LoVo (cell line): ENCODE measurements at places on chromosomes 16 and 17.
A peak's percentile ranks its signal among the peaks of the same experiment; 100 is the strongest.

- no peak for DNase-seq
Measured at GRCh38 chr17:49024523-49024922, 27.3 kb downstream of the IGF2BP1 start.

- no peak for DNase-seq
Measured at GRCh38 chr16:80962879-80963278, 43.8 kb downstream of the CMC2 start.

DNA sequence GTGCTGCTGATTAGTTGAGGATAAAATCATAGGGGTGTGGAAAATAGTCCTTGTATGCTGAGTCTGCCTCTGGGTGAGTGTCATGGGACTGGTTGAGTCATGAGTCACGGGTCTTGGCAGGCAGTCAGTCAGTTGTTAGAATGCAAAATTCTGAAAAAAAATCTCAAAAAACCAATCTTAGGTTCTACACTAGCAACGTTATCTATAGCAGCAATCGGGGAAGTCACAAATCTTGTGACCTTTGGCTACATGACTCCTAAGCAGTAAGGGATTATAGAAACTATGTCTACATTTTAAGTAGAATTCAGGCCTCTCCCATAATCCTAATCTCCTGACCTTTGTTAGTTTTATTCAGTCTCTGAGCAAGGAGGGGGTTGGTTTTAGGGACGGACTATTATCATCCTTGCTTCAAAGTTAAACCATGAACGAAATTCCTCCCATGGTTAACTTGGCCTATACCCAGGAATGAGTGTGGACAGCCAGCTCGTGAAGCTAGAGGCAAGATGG, 18.0 kb upstream of the PMFBP1 start:
- DNase-seq = peak; percentile 4

DNA sequence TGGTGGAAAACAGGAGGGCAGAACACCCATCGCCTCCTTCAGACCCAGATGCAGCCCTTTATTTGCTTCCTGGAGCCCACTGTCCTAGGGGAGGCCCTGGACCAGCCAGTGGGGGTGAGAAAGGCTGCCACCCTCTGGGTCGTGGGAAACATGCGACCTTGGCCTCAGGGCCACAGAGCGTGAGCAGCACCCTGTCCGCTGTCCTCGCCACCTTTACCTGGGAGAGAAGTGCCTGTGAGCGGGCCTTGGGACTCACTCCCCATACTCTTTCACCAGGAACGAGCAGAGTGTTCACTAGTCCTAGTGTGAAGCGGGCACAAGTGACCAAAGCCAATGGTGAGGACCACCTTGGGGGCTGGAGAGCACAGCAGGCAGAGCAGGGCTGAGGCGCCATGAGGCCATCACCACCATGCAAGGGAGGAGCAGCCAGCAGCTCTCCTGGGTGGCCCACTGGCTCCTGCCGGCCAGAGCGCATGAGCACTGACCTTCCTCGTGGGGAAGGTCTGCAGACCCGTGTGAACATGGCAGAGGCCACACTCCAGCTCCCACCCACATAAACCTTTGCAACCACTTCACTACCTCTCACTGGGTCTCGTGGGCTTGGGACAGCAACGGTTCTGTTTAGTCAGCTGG, 8.5 kb downstream of the SMCR8 start:
- no peak for DNase-seq

DNA sequence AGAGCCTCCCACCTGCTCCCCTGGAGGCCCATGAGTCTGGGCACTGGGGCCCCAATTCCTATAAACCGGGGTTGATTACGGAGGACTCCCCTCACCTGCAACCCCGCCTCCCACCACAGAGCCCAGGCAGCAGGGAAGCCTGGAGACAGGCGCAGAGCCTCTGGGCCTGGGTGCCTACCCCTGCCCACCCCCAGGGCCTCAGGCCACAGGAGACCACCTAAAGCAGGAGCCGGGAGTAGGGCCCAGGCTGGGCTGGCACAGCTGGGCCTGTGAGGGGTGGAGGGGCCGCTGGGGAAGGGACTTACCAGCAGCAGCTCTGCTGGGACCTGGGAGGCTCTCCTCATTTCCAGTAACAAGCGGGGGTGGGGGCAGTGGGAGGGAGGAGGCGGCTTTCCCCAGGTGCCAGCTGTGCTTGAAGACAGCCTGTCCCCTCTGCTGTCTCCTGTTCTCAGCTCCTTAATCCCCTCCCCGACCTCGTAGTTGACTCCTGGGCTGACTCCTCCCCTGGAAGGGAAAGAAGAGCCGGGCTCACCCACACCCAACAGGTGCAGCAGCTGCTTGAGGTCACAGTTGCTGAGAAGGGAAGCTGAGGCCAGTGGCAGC, 46.8 kb downstream of the TMEM235 start:
- DNase-seq = no peak

DNA sequence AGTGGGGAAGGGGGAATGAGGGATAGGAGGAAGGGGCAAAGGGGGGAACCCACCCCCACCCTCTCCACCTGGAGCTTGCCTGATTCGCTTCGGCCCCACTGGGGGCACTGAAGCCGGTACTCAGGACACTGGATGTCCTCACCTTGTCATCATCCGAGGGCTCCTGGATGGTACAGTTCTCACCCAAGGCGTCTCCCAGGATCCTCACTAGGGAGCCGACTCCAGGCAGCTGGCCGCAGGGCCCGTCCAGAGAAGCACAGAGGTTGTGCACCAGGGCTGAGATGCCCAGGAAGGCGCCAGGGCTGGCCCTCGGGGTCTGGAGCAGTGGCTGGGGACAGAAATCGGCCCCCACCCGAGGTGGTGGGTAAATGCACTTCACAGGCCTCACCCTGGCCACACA, 92.3 kb downstream of the LITAF start:
- no peak for DNase-seq

DNA sequence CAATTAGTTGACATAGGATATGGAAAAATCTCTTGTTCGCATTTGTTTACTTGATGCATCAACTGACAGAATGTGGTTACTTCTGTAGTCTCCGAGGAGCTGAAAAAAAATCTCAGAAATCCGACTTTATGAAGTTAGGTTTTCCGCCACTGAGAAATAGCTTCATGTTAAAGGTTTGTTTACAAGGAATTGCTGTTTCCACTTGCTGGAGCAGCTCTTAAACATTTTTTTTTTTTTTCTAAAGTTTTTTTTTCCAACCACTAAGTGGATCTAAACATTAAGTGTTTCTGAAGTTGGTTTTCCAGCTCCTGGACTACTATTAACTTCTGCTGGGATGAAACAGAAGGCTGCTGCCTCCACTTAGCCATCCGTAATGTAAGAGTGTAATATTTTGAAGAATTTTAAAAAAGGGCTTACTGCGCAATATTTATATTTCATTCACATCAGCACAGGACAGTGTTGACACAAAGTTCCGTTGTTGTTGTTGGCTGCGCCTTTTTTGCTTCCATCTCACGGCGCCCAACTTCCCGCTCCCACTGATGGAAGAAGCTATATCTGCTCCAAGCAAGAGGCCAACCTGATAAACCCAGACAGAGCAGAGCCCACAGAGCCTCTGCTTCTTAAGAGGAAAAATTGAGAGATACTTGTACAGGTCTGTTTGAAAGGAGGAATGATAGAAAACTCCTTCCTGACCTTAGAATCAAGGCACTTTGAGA, 167.7 kb upstream of the KCNJ16 start:
- DNase-seq = no peak

- DNase-seq = peak; percentile 39
Measured at GRCh38 chr17:39547713-39548478, 59.8 kb downstream of the NEUROD2 start.

- DNase-seq = no peak
Measured at GRCh38 chr16:49615576-49615975, 240.3 kb downstream of the ZNF423 start.

DNA sequence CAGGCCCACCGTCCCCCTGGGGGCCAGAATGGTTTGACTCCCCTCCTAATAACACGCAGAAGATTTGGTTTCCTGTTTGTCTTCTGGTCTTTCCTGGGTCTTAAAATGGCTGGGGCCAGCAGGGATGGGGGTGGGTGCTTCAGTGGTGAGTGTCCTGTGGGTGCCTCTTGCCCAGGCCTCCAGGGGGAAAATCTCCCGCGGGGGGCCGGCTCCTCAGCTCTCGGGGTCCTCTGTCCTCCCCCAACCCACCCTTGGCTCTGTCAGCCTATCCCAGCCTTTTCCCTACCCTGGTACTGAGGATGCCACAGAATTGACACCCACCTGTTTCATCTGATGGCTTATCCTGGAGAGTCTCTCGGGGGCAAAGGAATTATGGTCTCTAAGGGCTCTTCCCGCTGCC, 23.8 kb upstream of the SDR42E2 start:
- no peak for DNase-seq

DNA sequence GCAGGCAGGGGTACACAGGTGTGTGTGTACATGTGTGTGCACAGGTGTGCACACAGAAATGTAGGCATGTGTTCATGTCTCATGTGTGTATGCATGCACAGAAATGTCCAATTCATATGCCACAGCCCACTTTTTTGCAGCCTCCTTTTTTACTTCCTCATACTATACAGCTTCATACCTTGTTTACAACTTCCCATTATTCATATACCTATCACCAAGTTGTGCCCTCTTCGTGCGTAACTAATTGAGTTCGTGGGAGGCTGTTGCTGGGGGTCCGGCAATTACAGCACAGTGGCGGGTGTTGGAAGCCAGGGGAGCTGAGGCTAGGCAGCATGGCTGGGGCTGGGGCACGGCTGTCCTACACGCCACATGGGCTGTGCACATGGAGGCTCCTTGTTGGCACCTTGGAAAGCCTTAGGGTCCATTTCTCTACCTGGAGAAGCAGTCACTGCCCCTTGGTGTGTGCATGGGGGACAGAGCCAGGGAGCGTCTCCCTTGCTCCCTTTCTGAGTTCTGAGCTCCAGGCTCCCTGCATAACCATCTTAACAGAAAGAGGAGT, 266.7 kb downstream of the ENGASE start:
- no peak for DNase-seq

DNA sequence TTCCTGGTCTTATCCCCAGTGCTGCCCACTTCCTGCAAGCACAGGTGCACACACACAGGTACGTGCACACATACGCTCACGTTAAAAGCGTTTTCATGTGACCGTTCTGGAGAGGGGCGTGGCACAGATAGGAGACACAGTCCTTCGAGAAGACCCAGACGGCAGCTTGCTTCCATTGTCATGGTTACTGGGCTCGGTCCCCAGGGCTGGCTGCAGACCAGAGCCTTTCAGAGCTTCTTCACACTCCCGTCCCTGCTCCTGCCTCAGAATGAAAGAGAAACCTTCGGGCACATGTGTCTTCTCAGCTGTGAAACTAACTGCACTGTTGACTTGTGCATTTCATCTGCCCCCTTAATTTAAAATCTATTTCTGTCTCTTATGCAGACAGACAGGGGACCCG, 154.2 kb downstream of the PITPNC1 start:
- no peak for DNase-seq

DNA sequence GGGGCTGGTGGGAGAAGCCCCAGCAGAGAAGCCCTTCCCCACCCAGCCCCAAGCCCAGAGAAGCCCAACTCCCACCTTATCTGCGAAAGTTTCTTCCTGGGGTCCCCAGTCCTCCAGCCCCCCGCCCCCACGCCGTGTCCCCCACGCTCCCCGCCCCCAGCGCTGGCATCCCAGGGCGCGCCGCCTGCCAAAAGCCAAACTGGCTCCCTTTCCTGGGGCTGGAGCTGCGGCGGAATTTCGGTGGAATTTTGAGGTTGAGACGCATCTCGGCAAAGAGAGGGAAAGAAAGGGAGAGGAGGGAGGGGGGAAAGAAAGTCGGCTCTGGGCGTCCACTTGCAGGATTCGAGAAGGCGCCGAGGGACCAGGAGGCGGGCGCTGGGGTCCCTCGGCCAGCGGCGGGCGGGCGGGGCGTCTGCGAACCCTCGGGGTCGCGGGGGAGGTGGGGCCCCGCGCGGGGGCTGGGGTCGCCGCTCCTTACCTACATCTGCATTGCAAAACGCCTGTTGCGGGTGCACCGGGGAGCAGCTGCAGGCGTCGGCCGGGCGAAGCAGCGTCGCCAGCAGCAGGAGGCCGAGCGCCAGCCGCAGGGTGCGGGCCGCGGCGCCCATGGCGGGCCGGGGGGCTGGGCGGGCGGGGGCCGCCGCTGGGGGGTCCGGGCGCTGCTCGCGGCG, 571 bp downstream of the TIMP2 start:
- no peak for DNase-seq

DNA sequence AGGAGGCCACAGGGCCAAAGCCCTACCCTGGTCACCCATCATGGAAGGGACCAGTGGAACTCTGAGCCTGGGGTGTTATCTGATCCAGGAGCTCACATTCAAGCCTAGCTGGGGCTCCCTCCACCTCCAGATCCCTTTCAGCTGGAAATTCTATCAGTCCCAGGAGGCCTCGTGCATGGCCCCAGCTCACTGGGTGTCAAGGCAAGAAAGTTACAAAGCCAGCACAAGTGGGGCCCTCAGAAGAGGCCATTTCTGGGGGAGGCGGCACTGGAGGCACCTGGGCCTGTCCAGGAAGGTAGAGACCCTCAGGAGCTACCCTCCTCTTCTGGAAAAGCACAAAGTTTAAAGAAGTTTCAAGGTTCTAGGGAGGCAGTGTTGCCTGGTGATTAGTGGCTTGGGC, 4.8 kb downstream of the CA7 start:
- no peak for DNase-seq
